ENCODE measurements at places on chromosomes 4 and X. TPM values are rescaled to one million over a fixed set of nuclear protein-coding genes. Genes with fewer than 3 reads are reported as not detected.

TIMM17B gene
- total RNA-seq: 76.2 TPM

SULT1B1 gene
- total RNA-seq: 0.74 TPM

AADAT gene
- total RNA-seq: 0.58 TPM

MPP1 gene
- 21.3 TPM for total RNA-seq

SLC6A14 gene
- not detected for total RNA-seq

GRCh38 chr4:24753519-24753918 lies 41.9 kb upstream of the SOD3 start:
- H3K27ac ChIP-seq: no peak overlapping the region
- no peaks in the 10 kb centered on the region for H3K36me3 ChIP-seq
- DNase-seq: no peak
- no peaks in the 10 kb centered on the region for H3K27me3 ChIP-seq
- no peak overlapping the region for H3K4me3 ChIP-seq

GRCh38 chrX:9337046-9337445 lies 127.8 kb upstream of the TBL1X start:
- no peaks in the 10 kb centered on the region for H3K36me3 ChIP-seq
- no peak overlapping the region for H3K4me3 ChIP-seq
- no peaks in the 10 kb centered on the region for H3K27me3 ChIP-seq

- H3K4me3 ChIP-seq: no peak overlapping the region
- no peaks in the 10 kb centered on the region for H3K4me1 ChIP-seq
- no peaks in the 10 kb centered on the region for H3K27me3 ChIP-seq
- no peak for DNase-seq
- no peaks in the 10 kb centered on the region for H3K36me3 ChIP-seq
- no peak overlapping the region for H3K27ac ChIP-seq
These were observed 68.7 kb downstream of the CXXC4 start for GRCh38 chr4:104425948-104426347.

DNA sequence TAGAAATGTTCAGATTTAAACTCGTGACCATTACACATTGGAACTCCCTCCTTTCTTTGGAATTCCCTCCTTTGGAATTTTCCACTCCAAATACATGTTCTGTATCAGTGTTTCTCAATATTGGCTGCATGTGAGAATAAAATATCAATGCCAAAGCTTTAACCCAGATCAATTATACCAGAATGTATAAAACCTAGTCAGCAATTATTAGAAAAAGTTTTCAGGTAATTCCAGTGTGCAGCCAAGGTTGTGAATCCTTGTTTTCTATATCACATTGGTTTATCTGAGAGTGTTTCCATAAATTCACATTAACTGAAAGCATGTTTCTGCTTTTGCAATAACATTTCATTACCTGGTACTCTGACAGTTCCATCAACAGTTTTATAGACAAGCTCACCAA lies 394.3 kb downstream of the MAPK10 start:
- no peaks in the 10 kb centered on the region for H3K36me3 ChIP-seq
- peaks cover 8% of the 10 kb centered on the region for H3K4me1 ChIP-seq
- no peak overlapping the region for H3K4me3 ChIP-seq

DNA sequence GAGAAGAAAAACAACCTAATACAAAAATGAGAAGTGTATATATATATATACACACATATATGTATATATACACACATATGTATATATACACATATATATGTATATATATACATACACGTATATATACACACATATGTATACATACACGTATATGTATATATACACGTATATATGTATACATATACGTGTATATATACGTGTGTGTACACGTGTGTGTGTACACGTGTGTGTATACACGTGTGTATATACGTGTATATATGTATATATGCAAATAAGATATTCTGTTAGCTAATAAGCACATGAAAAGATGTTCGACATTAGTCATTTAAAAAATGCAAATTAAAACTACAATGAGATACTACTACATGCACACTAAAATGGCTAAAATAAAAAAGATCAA lies 92.7 kb upstream of the MAGEA10 start:
- no peaks in the 10 kb centered on the region for H3K4me1 ChIP-seq
- H3K36me3 ChIP-seq: no peaks in the 10 kb centered on the region
- DNase-seq: no peak
- no peak overlapping the region for H3K4me3 ChIP-seq
- H3K27me3 ChIP-seq: no peaks in the 10 kb centered on the region

DNA sequence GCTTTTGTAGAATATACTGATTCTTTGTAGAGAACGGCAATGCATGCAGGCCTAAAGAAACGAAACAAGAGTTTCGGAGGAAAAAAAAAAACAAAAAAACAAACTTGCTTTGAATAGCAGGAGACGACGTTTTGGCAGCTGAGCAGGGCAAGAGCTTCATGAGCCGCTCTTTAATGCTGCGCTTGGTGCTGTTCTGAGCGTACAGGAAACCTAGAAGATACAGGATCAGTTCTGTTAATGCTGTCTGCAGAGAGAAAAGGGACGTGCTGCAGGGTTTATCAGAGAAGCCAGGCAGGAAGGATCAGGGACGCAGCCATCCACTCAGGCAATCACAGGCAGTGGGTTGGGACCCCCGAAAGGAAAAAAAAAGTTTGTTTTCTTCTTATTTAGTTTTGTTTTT lies 182.2 kb downstream of the PACRGL start:
- no peak for DNase-seq
- H3K27me3 ChIP-seq: no peaks in the 10 kb centered on the region
- H3K27ac ChIP-seq: no peak overlapping the region
- H3K36me3 ChIP-seq: no peaks in the 10 kb centered on the region
- no peaks in the 10 kb centered on the region for H3K4me1 ChIP-seq

Measured in psoas muscle (tissue), 8 donors.